ENCODE measurements at places on chromosomes 12 and 14.
A peak's percentile ranks its signal among the peaks of the same experiment; 100 is the strongest.

DNA sequence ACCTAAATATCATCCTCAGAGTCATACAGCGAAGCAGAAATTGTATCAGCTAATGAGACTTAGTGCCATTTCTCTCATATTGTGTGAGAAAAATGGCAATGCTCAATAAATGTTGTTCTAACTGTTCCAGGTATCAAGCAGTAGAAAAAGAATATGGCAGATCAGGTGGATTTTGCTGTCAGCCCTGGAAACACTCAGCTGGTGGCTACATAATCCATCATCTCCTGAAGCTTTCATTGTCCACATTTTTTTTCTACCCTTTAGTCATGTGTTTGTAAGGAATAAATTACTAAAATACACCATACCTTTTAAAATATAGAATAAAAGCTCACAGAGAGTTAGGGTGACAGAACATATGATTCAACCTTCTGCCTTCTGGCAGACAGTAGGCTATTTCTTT is 840.3 kb downstream of the DIO2 start:
- no peak for DNase-seq

GRCh38 chr14:76085358-76085757 is 66.4 kb upstream of the GPATCH2L start:
- no peak for DNase-seq

DNA sequence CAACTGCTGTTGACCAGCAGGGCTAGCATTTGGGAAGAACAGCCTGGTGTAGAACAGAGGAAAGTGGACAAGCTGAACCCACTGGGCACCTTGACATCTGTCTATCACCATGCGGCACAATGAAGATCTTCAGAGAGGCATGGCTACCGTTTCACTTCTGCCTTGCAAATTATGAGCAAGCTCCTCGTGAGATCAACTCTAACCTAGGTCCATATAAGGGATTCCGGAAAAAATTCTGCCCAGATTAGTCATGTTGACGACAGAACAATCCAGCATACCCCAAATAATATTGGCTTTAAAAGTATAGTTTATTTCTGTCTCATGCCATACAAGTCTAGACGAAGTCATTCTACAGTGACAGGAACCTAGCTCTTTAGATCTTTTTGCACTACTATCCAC is 91.6 kb upstream of the ATF7IP start:
- no peak for DNase-seq

GRCh38 chr12:31590642-31591379 is at the start of gene DENND5B:
Gene DENND5B (minus strand): TSS chr12:31591136. CDS start chr12:31590832, 304 bp downstream.
- DNase-seq, result peak; percentile 78

DNA sequence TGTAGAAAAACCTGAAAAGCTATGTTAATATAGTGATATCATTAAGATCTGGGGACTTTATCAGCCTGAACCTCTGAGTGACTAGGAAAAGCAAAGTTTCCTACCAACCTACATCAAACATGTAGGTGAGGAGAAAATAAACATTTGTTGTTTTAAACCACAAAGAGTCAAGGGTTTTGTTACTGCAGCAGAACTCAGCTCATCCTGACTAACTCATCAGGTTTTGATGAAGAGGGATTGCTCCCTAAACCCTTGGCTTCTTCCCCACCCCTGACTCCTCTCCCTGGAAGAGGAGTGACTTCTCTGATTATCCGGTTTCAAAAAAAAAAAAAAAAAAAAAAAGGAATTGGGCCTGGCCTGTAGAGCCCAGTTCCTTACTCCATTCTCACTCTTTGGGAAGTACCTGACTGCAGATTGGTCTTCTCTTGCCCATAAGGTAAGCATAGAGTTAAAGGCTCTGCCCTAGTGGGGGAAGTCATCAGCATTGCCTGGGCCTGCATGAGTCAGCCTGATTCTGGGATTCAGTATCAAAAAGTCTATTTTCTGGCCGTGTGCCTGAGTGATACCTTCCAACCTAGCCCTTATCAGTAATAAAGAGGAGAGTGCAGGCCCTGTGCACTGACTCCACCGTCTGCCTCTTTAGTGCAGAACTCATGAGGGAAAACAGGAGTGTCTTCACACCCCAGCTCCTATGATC is 16.9 kb downstream of the BDKRB1 start:
- no peak for DNase-seq

DNA sequence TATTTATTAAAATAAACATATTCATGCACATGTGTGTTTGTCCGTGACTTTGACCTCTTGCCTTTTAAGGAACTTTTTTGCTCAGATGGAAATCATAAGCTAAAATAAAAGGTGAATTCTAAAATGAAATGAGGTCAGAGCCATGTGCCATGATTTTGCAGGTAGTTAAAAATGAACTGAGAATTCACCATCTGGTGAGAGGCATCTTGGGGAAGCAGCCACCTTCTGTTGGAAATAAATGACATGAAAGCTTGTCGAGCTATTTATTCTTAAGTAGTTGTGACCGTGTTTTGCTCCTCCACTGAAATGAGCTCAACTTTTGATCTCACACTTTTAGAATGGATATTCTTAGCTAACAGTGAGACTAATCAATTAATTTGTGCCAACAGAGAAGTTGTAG is 56.8 kb upstream of the CNOT2 start:
- no peak for DNase-seq

DNA sequence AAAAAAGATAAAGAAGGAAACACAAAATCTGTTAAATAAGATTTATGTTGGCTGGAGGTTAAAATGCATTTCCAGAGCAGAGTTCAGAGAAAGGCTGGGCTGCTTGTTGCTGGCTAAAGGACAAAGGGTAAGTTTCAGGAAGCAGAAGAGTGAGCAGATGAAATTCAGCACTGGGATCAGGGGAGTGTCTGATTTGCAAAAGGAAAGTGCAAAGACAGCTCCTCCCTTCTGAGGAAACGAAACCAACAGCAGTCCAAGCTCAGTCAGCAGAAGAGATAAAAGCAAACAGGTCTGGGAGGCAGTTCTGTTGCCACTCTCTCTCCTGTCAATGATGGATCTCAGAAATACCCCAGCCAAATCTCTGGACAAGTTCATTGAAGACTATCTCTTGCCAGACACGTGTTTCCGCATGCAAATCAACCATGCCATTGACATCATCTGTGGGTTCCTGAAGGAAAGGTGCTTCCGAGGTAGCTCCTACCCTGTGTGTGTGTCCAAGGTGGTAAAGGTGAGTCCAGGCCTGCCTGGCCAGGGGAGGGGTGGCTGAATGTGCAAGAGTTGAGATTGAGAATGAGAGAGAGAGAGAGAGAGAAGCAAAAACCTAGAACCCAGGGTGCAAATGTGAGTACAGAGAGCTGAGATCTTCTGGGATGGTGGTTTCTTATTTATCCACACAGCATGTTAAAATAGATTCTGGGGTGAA is at the start of gene OAS1:
Gene OAS1, plus strand, starts transcription at position 251 of the 703 bp plus-strand sequence. Its CDS starts 78 bp downstream, at position 329.
- DNase-seq, result no peak

- DNase-seq, result no peak
Observed at GRCh38 chr12:57110104-57111030, 795 bp downstream of the STAT6 start.

- no peak for DNase-seq
Observed at GRCh38 chr12:45703942-45704341, 25.6 kb upstream of the ARID2 start.

- DNase-seq, result no peak
Observed at GRCh38 chr14:87430810-87431209, 562.2 kb downstream of the GALC start.

DNA sequence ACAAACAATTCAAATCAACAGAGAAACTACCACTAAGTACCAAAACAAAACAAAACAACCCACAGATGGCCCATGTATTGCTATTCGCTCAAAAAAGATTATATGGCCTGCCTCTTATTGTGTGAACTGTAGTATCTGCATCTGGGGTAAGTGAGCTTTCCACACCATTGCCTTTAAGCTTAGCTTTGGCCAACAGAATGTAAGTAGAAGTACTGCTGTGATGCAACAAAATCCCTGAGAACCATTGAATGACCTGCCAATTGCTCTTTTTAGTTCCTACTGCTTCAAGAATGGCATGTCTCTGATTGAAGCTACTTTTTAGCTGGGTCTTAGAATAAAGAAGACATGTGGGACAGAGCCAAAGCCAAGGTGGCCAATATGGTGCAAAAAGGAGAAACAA is 32.5 kb downstream of the PPFIA2 start:
- DNase-seq, result no peak

GRCh38 chr12:75805905-75806304 is 225.7 kb downstream of the PHLDA1 start:
- no peak for DNase-seq

- DNase-seq, result no peak
Observed at GRCh38 chr12:130194154-130194553, 31.9 kb downstream of the FZD10 start.

DNA sequence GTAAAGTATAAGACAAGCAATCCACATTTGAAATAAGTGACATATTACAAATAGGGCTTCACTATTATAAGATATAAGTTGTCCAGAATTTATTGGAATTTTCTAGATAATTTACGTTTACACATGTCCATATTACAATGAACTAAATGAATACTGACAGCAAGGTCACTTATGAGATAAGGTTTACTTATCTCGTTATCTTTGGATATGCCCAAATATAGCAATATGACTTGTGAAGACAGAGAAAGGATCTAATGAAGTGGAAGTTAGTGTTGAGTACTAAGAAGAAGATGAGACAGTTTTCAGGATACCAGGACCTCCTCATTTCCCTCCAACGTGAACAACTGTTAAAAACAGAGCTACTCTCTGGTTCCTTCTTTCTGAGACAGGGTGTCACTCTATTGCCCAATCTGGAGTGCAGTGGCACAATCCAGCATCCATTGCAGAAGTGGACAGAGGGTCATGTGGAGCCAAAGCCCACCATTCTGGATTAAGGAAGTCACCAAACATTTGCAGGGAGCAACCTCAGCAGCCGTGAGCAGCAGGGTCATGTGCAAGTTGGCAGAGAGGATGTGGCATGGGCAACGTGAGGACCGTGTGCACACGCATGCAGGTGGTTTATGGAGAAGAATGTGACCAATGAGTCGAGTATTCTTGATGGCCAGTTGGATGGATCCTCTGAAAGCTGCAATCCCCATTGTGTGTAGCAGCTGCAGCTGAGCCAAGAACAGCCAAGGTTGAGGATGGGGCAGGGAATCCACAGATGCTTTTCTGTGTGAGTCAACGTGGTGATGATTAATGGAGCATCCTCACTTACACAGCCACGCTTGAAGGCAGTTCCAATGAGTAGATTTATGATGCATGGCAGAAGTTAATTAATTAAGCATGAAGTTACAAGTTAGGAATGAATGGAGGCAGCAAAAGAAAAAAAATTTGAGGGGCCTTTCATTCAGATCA is 111.0 kb downstream of the BICD1 start:
- DNase-seq, result no peak

DNA sequence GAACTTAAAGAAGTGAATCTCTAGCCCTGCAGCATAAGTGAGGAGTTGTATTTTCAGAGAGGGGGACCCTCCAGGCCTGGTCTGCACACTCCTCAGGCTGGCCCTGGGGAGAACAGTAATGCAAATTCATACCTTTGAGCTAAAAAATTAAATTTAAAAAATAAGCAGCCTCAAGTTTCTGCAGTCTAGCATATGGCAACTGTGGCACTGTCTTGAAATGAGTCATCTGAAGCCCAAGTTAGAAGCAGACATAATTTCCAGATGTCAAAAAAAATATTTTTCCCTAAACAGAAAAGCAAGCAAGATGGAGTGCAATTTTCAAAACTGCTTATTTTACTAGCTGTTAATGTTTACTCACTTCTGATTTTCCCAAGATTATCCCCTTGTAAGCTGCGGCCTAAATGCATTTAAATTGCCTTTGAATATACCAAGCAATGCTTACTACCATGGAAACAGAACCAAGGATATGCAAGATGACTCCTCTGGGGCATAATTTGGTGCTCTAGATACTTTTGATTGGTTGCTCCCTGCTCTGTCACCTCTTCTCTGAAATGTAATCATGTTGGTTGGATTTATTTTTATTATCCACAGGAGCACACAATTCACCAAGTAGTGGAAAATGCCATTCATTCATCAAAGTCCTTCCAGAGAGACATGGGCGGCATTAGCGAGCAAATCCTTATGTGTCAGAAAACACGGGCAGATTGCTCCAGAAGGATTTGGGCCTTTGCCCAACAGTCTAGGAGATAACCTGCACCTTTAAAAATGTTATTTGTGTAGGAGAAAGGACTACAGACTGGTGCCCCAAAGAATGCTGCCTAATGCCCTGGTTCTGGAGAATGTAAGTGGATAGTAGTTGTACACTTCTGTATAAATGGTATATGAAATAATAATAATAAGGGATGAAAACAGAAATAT is 25.0 kb upstream of the DHRS7 start:
- no peak for DNase-seq

DNA sequence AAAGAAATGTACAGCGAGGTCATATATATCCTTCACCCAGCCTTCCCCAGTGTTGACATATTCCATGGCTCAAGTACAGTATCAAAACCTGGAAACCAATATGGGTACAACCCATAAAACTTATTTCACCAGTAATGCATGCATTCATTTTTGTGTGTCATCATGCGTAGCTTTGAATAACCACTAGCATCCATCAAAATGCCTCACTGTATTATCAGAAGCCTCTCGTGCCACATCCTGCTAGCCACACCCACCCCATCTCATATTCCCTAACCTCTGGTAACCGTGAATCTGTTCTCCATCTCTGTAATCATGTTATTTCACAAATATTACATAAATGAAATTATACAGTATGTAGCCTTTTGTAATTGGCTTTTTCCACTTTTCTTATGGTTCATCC is 314.3 kb downstream of the RAD51B start:
- no peak for DNase-seq

- no peak for DNase-seq
Observed at GRCh38 chr12:97535582-97535981, 73.0 kb downstream of the RMST start.

GRCh38 chr12:123726244-123726643 is 14.1 kb downstream of the ATP6V0A2 start:
- no peak for DNase-seq

DNA sequence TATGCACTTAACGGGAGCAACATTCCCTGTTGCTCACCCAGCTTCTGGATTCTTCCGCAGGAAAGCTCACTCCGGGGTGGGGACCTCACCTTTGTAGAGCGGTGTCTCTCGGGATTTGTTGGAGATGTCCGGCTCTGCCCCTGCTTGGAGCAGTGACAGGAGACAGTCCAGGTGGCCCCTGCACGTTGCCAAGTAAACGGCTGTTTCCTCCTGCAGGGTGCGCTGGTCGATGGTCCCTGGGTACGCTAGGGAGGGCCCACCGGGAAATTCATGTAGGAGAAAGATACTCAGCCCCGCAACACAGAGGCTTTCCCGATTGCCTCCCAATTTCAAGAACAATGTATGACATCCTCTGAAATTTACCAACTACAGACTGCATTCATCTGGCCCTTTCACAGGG is 23.1 kb downstream of the ASB2 start:
- no peak for DNase-seq

GRCh38 chr12:121383601-121384021 is 16.3 kb upstream of the RNF34 start:
- DNase-seq, result no peak

DNA sequence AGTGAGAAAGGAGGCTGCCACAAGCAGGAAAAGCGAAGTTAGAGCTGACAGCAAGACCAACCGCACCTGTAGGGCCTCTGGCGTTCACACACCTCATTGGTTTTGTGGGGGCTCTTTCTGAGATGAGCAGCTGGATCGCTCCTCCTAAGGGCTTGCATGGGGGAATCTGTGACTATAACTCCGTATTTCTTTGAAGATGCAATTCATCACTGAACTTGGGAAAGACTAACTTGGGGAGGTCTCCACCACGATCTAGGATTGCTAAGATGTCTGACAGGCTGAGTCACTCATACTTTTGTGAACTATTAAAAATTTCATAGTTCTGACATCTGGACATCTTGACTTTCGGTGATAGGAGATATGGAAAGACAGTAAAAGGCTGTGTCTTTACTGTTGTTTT is 173.6 kb downstream of the ETV6 start:
- DNase-seq, result no peak
